Upper lobe of right lung (tissue), 1 donor: ENCODE measurements at places on chromosomes 7 and 10.

DNA sequence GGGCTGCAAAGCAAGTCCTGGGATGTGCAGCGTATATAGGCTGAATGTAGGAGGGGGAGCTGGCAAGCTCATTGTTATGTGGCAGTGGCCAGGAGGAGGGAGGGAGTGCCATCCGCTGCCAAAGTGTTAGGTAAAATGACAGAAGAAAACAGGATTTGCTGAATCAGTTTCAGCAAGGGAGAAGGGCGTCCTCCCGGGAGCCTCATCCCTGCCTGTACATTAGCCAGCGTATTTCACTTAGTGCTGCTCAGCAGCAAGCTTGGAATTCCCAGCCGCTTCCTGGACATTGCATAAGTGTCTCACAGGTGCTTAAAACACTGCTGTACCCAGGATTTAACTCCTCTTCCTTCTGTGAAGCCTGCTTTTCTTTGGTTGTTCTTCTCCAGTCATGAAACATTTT lies 2.5 kb downstream of the NIPSNAP2 start:
- H3K27me3 ChIP-seq = no peaks in the 10 kb centered on the region
- peaks cover 19% of the 10 kb centered on the region for H3K4me1 ChIP-seq
- H3K4me3 ChIP-seq = no peak overlapping the region
- no peak for DNase-seq
- no peaks in the 10 kb centered on the region for H3K36me3 ChIP-seq
- no peak overlapping the region for H3K27ac ChIP-seq

DNA sequence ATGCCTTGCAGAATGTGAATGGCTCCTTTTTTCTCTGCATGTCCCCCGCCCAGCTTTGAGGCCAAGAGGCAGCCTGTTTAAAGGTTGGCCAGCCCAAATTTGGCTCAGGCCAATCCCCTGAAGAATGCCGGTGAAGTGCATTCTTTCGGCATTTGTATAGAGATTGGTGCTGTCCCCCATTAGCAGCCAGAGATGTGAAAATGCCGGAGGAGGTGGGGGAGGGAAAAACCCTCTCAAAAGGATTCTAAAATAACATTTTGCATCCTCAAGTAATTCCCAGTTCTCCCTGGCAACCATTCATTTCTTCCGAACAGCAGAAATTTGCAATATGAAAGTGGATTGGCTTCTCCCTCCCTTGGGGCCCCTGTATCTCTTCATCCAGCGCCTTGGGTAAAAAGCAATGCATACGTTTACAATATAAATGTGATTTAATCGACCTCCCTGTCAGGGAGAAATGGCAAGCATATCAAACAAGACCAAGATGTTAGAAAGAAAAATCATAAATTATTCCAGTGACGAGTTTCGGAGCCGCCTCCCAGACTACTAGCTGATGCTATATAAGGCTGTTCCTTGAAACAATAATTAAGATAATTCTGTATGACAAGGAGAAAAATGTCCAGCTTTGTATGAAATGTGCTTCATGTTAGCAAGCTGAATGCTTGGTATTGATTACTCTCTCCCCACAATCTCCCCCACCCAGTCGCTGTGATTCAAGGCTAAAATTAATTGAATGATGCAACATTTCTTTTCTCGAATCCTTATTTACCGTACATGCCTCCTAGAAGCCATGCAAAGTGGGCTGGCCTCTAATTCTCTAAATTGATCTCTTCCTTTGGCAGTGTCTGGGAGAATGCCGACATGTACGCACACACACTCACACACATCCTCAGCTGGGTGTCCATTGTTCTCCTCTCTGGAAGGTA lies 323.7 kb downstream of the RPS24 start:
- no peak overlapping the region for H3K4me3 ChIP-seq
- peaks cover 4% of the 10 kb centered on the region for H3K4me1 ChIP-seq
- no peak for DNase-seq
- H3K27me3 ChIP-seq = no peaks in the 10 kb centered on the region

DNA sequence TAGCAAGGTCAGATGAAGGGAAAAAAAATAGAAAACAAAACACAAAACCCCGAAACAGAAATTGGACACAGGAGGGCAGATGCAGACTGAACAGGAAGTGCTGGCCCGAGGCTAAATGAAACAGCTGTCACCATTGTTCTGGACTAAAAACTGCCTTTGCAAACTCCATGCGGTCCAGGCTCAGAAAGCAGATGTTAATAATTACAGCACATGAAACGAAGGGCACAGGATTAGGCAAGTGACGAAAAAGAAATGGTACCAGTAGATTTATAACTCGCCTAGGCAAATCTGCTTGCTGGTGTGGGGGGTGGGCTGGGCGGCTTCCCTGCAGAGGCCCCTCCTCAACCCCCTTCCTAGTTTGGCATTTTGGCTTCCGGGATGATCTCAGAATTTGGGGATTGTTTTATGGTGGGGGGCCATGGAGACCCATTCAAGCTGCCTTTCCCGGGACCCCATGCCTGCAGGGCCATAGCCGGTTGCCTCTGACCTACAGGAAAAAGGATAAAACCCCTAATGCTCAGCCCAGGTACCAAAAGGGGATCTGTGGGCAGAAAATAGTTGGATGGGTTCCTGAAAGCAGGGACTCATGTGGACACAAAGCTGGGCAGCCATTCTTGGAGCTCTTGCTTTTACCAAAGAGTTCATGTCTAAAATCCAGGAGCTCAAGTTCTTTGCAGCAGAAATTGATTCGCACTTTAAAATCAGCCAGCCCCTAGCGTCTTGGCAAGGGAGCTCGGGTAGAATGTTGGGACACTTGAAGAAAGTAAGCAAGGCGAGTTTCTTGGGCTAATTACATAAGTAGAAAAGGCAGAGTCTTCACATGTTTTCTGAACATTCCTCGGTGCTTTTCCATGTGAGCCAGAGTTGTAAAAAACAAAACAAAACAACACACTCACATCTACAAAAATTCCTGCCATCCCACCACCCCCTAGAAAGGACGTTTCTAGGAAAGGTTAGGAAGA lies 39.0 kb upstream of the EMX2 start:
- no peaks in the 10 kb centered on the region for H3K36me3 ChIP-seq
- H3K4me3 ChIP-seq = no peak overlapping the region

DNA sequence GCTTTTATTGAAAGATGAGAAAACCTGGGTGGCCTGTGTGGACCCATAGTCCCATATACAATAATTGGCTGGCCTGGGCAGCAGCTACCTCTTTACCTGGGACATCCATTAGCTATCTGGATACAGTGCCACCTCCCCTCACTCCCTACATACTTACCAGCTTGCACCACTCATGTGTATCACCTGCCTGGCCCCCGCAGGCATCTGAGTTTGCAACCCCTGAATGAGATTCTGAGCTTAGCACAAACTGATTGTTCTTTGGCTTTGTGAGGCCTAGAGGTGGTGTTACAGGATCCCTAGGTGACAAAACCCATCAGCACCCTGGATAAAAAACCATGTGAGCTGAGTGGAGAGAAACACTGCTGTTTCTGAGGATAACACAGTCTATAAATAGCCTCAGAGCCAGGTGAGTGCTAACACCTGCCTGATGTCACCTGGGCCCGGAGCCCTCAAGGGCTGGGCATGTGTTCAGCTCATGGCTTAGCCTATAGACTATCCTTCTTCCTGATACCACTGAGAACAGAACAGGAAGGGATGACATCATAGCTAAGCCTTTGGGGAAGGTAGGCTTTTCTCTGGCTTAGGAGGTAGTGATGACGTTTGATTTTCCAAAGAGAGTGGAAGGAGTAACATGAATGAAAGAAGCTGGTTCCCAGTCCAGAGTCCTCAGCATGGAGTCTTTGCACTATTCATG lies 2.6 kb upstream of the PPIF start:
- peaks cover 20% of the 10 kb centered on the region for H3K4me1 ChIP-seq
- H3K27ac ChIP-seq = no peak overlapping the region

DNA sequence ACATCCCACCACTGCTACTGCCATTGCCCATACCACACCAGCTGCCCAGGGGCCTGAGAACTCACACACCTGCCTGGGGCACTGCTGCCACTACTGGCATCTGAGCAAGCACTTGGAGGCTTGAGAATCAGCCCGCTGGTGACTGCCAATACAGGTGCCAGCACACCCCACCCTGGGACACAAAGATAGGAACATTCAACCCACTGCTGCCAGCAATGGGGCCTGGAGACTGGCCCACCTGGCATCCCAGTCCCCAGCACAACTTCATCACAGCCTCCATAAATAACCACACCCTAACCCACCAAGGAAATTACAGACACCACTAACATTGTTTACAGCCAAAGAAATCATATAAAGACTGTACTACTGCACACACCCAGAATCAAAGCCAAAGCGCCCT lies 115.9 kb downstream of the SLC16A9 start:
- no peak for DNase-seq
- no peaks in the 10 kb centered on the region for H3K27me3 ChIP-seq

GRCh38 chr10:54531296-54531695 lies 269.7 kb downstream of the PCDH15 start:
- DNase-seq = no peak
- H3K4me3 ChIP-seq = no peak overlapping the region
- no peaks in the 10 kb centered on the region for H3K36me3 ChIP-seq
- no peaks in the 10 kb centered on the region for H3K27me3 ChIP-seq

- H3K27me3 ChIP-seq = no peaks in the 10 kb centered on the region
- no peaks in the 10 kb centered on the region for H3K4me1 ChIP-seq
- no peak overlapping the region for H3K27ac ChIP-seq
- no peak overlapping the region for H3K4me3 ChIP-seq
Observed at GRCh38 chr7:129282865-129283264, 58.0 kb downstream of the AHCYL2 start.

DNA sequence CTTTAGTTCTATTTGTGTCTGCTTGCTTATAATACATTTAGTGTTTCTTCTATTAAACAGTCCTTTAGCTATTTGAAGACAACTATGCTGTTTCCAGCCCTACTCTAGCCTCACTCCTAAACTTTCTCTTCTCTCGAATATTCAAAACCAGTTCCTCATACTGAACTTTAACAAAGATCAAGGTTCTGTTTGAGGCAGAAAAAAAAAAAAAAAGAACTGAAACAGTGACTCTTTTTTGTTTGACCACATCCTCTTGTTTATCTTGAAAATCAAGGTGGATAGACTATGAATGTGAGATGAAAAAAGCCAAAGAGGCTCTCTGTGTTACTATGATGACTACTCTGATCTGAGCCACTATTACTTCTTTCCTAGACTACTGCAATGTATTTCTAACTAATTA lies 154.3 kb downstream of the ZNF365 start:
- H3K27ac ChIP-seq = no peak overlapping the region
- H3K27me3 ChIP-seq = no peaks in the 10 kb centered on the region
- H3K36me3 ChIP-seq = no peaks in the 10 kb centered on the region
- no peaks in the 10 kb centered on the region for H3K4me1 ChIP-seq
- H3K4me3 ChIP-seq = no peak overlapping the region
